ENCODE measurements at places on chromosomes 6 and 20. TPM values are rescaled to one million over a fixed set of nuclear protein-coding genes. Genes with fewer than 3 reads are reported as not detected.

- no peak for DNase-seq
These were observed 8.3 kb downstream of the VSTM2L start for GRCh38 chr20:37911261-37911660.

DNA sequence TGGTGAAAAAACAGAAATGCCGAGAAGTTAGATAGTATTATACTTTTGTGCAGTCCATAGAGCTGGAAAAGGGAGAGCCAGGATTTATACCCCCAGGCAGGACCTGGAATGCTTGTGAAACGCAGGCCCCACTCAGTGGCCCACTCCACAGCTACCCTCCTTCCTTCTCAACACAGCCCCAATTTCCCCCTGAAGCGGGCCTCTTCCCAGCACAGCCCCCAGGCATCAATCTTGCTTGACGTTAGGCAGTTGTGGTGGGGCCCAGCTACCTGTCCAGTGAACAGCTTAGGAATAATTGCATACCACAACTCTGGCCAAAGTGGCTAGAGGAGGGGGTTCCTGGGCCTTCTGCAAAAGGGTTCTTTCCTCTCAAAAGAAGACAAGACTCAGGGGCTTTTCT lies 61.3 kb downstream of the PPP1R3G start:
- no peak for DNase-seq

- DNase-seq = no peak
These were observed 200.2 kb upstream of the SUPT3H start for GRCh38 chr6:45577836-45578504.

- peak; percentile 52 for DNase-seq
These were observed 87.3 kb downstream of the FAM120B start for GRCh38 chr6:170393807-170394399.

SCRT2 gene
- total RNA-seq = not detected

VGLL2 gene
- total RNA-seq = not detected

HMGCLL1 gene
- total RNA-seq = not detected

Measured in HT1080 (cell line).